ENCODE measurements at places on chromosomes 16 and 17.

DNA sequence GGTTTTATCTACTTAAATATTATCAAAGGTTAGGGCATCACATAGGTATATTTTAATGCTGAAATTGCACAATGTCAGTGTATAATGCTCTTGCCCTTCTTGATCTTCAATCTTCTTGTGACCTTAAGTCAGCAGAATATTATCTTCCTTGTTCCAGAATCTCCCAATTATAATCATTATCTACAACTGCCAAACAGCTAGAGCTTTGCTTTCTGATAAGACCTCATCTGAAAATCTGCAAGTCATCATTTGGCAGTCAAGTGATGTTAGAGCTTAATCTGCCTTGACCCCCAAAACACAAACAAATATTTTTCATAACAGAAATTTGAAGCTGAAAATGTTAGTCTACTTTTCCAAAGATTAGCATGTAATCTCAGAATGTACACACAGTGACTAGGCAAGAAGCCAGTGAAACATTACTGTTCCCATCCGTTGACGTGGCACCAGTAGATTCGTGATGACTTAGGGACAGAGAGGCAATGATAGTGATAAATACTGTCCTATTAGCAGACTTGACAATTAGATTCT, 19.8 kb downstream of the REXO5 start:
- DNase-seq, result no peak

GRCh38 chr17:15479703-15480102, 12.3 kb upstream of the CDRT4 start:
- no peak for DNase-seq

DNA sequence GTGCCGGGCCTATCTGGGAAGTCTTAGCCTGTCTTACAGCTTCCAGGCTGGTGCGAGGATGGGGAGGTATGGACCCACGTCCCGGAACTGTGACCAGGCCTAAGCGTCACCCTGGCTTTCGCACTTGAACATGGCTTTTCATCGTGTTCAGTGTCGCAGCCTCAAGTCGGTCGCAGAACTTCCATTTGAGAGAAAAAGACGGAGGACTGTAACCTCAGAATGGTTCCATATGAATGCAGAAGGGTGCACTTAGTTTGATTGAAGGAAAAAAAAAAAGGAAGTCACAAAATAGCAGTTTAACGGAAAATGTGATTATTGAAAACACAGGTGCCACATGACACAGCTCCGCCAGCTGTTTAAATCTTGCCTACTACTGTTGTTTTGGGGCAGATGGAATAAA, 30.2 kb upstream of the JPT2 start:
- no peak for DNase-seq

- no peak for DNase-seq
Observed at GRCh38 chr16:20327444-20328041, at the start of gene GP2. Gene GP2, minus strand, starts transcription at chr16:20327513. Its CDS starts 1,082 bp downstream, at chr16:20326431.

All from stimulated activated CD4-positive, alpha-beta T cell treated with anti-CD3 and anti-CD28 coated beads, TNF-alpha, amount 100 ng/mL, for 24 hours (primary cell).